ENCODE measurements at places on chromosomes 1 and 21.

DNA sequence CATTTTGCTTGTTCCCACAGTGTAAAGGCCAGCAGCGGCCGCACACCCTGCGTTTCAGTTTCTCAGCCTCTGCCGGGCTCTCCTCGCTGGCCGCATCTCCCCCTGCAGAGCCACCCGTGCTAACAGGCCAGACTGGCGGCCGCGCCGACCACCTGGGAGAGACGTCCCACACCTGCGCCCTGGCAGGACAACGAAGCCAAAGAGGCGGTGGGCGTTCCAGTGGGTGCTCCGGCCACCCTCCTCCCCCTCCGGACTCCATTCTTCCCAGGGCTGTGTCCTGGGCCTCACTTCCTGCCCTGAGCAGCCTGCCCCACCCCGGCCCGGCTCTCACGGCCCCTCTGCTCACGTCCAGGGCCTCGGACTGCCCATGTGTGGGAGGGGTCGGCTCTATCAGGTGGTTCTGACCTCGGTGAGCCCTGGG, 31.9 kb upstream of the SLC19A1 start:
- no peak for DNase-seq

DNA sequence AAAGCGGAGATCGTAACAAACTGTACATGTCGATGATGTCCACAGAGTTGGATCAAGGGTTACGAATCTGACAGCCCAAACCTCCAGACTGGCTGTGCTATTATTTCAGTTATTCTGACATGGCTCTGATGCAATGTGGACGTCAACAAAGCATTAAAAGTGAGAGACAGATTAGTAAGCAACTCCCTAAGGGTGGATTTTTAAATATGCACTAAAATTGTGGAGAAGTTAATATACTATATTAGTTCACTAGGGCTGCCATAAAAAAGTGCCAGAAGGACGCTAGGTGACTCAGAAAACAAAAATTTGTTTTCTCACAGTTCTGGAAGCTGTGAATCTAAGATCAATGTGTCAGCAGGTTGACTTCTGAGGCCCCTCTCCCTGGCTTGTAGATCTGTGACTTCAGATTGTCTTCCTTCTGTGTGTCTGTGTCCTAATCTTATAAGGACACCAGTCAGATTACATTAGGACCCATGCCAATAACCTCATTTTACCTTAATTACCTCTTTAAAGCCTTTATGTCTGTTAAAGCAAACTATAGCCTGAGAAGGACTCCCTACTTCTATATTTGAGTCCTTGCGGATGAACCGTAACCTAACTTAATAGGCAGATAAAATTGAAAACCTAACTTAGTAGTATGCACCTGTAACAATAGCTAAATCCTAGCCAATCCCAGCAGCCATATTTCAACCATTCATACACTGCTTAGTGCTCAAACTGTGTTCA, 66.0 kb upstream of the BACH1 start:
- no peak for DNase-seq

DNA sequence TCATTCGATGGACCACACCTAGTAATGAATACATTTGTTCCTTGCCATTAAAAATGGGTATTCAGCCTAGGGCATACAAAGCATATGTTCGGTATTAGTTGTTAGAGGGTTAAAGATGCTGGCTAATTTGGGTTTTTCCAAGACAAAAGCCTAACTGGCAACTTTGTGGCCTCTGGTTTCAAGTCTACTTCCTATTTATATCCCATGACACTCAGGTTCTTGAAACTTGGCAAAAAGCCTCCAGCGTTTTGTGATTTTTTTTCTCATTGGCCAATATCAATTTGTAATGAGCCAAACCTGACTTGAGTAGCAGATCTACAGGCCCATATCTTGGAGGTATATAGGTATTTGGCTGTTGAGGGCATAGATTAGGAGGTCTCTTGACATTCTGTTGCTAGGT, 75.3 kb downstream of the C1orf21 start:
- no peak for DNase-seq

GRCh38 chr21:39483917-39484316, 32.1 kb downstream of the SH3BGR start:
- DNase-seq = no peak

DNA sequence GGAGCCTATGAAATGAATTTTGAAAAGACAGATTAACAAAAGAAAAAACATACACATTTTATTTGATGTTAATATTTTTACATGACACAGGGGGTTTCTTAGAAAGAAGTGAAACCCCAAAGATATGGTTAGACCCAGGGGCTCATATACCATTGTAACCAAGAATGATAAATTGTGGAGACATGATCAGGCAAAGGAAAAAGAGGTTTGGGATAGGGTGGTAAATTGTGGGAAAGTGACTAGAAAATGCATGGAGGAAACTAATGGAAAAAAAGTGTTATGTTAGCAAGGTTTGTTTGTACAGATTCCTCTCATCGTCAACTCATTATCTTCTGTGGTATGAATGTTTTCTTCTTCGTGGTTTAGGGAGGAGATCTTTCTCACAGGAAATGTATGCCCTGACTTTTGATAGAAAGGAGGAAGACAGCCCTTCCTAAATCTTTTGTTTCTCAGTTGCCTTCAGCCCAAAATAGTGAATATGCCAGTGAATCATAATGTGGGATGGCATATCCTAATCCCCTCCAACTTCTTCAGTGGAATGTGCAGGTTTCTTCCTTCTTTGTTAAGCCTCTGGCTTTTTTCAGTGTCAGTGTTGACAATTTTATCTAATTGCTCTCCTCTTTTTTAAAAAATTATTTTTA, 140.4 kb upstream of the UBE2U start:
- DNase-seq = no peak
